ENCODE measurements at places on chromosomes 6 and 20.
A peak's percentile ranks its signal among the peaks of the same experiment; 100 is the strongest.

GRCh38 chr20:444862-445426 lies 17.4 kb downstream of the TBC1D20 start:
- H3K27ac ChIP-seq = peak overlapping the region; percentile 13
- H3K27me3 ChIP-seq = no peaks in the 10 kb centered on the region
- DNase-seq = no peak
- H3K4me3 ChIP-seq = no peak overlapping the region

DNA sequence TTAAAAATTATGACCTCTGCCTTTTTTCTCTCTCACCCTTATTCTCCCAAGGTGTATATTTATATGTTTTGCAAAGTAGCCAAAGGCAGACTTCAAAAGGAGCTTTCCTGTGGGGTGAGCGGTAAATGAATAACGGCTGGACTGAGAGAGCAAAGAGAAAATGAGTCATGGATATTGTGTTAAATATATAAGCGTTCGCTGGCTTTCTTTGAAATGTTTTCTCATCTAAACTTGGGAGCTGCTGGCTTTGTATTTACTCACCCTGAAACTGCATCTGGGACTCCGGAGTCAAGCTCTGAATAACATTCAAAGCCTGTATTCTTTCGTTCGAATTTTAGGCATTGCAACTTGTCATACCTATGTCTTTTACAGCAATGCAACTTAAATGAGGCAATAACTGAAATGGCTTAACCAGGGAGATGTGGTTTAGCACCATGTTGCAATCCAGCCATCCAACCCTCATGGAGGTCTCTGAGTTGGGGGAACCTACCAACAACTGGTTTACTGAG lies 32.0 kb downstream of the ATXN1 start:
- no peak for DNase-seq
- no peak overlapping the region for H3K27ac ChIP-seq
- H3K36me3 ChIP-seq = no peaks in the 10 kb centered on the region
- peaks cover 23% of the 10 kb centered on the region for H3K4me1 ChIP-seq
- no peak overlapping the region for H3K4me3 ChIP-seq

DNA sequence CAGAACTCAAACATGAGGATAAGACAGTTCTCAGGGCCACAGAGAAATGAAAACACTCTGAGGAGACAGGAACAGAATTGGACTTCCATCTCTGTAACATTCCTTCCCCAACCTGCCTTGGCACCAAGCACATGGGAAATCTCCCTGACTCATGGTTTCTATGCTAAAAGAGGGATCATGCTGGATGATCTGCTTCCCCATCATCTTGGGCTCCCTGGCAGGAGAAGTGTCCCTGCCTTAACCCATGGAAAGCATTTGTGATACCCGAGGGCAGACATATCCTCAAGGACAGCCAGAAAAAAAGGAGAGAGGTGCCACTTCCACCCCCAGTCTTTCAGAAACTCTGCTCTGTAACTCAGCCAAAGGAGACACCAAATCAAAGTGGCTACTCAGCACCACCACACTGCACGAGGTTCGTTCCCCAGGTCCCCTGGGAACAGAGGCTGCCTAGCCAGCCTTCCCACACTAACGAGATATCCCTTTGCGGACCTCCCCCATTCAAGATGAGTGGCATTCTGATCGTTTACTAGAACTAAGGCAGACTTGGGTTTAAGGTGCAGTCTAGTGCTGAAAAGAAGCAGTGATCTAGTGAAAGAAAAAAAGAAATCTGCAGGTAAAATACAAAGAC lies 34.8 kb downstream of the BLOC1S5 start:
- H3K36me3 ChIP-seq = no peaks in the 10 kb centered on the region
- no peaks in the 10 kb centered on the region for H3K27me3 ChIP-seq
- H3K27ac ChIP-seq = no peak overlapping the region
- H3K4me3 ChIP-seq = no peak overlapping the region
- H3K4me1 ChIP-seq = no peaks in the 10 kb centered on the region

GRCh38 chr6:149830731-149831307 lies 33.3 kb downstream of the LRP11 start:
- DNase-seq = no peak
- 0 out of 2 replicates have a peak, but pooled peaks cover 12% of the 10 kb centered on the region for H3K36me3 ChIP-seq
- no peaks in the 10 kb centered on the region for H3K27me3 ChIP-seq
- H3K27ac ChIP-seq = no peak overlapping the region

- DNase-seq = peak; percentile 25
- H3K36me3 ChIP-seq = 0 out of 2 replicates have a peak, but pooled peaks cover 3% of the 10 kb centered on the region
- H3K4me1 ChIP-seq = peaks cover 32% of the 10 kb centered on the region
Measured at GRCh38 chr6:142323377-142323776, 21.6 kb downstream of the ADGRG6 start.

GRCh38 chr6:68892452-68892851 lies 257.4 kb downstream of the ADGRB3 start:
- no peak overlapping the region for H3K4me3 ChIP-seq
- H3K27me3 ChIP-seq = no peaks in the 10 kb centered on the region
- DNase-seq = no peak

DNA sequence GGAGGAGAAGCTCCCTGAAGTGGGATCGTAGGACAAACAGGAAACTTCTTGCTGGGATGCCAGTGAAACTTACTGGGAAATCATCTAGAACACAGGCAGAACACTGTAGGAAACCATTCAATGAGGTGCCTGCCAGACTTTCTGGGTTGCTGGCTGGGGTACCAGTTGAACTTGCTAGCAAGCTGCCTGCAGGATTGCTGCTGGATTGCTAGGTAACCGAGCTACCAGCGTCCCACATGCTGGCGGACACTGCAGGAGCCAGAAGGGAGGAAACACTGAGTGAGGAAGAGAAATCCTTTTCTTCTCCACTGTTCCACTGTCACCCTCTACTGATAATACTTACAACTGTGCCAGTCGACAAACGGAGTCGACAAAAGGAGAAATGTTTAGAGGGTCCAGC lies 91.3 kb upstream of the SLC35B3 start:
- H3K27me3 ChIP-seq = no peaks in the 10 kb centered on the region
- H3K36me3 ChIP-seq = no peaks in the 10 kb centered on the region
- no peak overlapping the region for H3K27ac ChIP-seq
- no peak for DNase-seq
